ENCODE measurements at places on chromosomes 12 and 14.

- no peak for DNase-seq
Measured at GRCh38 chr14:48023881-48024280, 348.5 kb upstream of the MDGA2 start.

DNA sequence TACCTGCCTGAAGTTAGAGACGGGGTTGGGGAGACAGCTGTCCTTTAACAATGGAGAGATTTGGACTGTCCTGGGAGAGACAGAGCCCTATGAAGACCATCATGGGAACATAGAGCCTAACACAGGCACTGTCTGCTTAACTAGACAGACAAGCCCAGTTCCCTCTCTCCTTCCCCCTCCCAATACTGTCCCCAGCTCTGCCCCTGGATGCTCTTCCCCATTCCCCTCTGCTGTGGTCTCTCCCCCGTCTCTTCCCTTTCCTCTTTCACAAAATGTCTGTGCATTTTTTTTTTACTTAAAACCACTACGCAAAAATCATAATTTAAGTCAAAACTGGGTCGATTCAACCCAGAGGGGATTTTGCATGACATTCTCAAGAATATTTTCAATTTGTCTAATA is 232.9 kb downstream of the CHST11 start:
- no peak for DNase-seq

DNA sequence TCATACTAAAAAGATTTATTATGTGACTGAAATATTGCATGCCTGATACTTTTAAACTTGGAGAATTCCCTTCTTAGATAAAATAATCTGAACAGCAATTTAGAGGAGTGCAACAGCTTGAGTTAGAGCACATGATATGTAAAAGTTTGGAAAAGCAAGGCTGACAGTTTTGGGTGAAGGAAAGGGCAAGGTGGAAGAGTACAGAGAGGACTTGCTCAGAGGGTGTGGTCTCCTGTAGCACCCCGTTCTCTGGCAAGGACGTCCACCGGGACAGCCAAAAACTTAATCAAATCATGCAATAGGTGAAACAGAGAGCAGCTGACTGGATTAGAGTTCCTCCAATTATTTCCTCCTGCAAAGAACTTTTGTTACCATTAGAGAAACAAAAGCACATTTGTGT is 65.2 kb upstream of the PDZRN4 start:
- no peak for DNase-seq

DNA sequence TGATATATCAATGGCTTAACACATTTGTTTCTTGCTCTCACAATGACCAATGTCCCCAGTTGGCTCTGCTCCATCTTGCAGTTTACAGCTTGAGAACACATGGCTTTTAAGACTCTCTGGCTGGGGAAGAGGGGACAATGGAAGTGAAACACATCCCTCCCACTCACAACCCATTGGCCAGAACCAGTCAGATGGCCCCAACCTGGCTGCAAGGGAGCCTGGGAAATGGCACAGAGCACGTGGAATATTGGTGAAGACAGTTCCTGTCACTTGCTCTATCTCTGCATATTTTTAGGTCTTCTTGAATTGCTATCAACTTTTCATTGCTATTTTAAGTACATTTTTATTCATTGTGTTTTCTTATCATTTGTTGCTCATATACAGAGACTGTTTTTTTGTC is 345.4 kb downstream of the MED13L start:
- DNase-seq, result no peak

GRCh38 chr12:110896559-110896958 is 23.8 kb downstream of the MYL2 start:
- DNase-seq, result no peak

GRCh38 chr12:77161944-77162343 is 96.6 kb upstream of the E2F7 start:
- no peak for DNase-seq

DNA sequence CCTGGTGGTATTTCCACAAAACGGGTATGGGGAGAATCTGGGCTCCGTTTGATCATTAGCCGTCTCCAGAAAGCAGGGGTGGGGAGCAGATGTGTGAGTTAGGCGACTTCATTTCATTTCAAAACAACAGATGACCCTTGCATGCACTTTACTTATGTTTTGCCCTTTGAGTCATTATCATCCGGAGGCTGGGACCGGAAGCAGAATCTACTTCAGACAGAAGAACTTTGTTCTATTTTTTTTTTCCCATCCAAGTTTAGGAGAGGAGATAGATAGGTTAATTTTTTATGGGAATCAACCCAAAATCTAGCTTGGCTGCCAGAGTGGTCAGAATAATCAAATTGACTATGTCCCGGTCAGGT is 31.3 kb upstream of the CMAS start:
- no peak for DNase-seq

DNA sequence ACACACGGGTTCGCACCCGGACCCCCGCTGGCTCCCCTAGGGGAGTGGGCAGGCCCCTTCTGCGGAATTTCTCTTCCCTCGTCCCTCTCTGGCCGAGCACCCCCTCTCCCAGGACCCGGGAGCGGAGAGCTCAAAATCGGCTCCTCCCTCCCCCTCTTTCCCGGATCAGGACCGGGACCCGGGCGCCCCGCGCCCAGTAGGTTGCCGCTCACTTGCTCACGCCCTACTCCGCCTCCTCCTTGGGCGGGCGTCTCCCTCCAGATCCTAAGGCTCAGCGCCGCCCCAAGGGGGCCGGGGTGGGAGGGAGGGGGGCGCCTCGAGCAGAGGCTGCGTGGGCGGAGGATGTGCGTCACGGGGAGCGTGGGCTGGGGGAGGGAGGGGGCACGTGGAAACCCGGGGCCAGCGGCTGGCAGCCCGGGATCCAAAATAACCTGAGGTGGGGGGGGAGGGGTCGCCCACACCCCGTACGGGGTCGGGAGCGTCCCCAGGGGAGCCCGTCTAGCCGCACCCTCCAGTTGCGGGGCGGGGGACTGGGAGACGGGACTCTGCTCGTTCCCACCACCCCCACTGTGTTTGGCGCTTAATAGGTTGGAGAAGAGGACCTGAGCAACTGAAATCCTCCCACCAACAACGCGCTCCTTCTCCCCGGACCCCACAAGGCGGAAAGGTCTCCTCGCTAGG is 1.8 kb upstream of the NAB2 start:
- no peak for DNase-seq

DNA sequence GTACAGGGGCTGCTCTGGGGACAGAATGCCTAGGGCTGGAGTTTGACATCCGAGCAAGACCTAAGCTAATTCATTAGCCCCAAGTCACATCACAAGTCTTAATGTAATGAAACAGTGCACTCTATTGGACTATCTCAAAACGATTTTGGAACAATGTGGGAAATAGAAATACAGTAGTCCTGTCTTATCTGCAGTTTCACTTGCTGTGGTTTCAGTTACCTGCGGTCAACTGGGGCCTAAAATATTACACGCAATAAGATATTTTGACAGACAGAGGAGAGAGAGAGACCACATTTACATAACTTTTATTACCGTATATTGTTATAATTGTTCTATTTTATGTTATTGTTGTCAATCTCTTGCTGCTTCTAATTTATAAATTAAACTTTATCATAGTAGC is 21.1 kb downstream of the MOAP1 start:
- no peak for DNase-seq

DNA sequence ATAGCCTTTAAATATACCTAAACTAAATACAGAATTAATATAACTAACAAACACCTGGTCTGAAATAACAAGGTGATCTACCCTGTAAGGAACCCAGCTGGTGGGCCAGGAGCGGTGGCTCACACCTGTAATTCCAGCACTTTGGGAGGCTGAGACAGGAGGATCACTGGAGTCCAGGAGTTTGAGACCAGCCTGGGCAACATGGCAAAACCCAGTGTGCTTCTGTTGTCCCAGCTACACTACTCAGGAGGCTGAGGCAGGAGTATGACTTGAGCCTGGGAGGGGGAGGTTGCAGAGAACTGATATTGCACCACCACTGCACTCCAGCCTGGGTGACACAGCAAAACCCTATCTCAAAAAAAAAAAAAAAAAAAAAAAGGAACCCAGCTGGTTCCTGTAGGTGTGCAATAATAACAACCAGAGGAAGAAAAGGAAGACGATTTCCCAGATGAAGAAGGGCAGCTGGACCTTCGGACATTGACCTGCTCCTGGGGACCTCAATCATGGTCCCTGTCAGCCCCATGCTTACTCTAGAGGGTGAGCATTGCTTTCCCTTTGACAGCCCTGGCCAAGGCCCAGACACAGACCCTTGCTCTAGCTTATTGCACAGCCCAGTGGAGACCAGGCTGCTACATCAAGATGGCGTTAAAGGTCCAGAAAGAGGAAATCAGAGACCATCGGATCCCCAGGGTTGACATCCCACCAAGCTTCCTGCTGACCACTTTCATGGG is 5.4 kb downstream of the FOS start:
- DNase-seq, result no peak

Data from NCI-H510A (cell line).